ENCODE measurements at places on chromosomes 5 and 9. TPM values are rescaled to one million over a fixed set of nuclear protein-coding genes. Genes with fewer than 3 reads are reported as not detected.
A peak's percentile ranks its signal among the peaks of the same experiment; 100 is the strongest.

DNA sequence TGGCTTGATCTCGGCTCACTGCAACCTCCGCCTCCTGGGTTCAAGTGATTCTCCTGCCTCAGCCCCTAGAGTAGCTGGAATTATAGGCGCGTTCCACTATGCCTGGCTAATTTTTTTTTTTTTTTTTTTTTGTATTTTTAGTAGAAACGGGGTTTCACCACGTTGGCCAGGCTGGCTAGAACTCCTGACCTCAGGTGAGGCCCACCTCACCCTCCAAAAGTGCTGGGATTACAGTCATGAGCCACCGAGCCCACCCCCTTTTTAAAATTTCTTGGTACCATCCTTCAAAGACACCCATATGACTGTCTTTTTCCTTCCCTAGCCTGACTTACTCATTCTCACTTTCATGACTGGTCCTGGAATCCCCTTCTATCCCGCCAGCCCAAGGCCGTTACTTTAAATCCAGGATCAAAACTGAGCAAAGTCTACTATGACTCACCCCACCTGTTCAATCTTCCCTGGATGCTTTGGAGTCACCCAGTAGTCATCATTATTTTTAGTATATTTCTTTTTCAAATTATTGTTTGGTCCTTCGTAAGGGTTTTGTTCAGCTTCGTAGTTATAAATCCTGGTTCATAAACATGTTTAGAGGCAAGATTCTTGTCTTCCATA lies 1.2 kb upstream of the TBCA start:
- peak; percentile 35 for DNase-seq

DNA sequence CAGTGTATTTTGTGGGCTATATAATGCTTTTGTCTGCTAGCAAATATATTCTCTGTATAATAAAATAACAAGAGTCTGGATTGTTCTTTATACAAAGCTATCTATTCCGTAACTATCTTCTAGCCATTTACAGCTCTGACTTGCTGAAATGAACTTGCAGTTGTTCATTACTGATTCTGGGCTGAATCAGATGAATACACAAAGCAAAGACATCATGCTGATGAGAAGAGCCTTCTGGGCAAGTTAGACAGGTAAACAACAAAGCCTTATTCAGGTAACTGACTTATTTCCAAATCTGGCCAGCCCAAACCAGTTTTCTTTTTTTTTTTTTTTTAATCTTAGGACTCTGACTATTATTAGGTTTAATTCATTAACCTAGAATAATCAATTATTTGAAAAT lies 255.5 kb downstream of the KIAA0825 start:
- DNase-seq: no peak

DNA sequence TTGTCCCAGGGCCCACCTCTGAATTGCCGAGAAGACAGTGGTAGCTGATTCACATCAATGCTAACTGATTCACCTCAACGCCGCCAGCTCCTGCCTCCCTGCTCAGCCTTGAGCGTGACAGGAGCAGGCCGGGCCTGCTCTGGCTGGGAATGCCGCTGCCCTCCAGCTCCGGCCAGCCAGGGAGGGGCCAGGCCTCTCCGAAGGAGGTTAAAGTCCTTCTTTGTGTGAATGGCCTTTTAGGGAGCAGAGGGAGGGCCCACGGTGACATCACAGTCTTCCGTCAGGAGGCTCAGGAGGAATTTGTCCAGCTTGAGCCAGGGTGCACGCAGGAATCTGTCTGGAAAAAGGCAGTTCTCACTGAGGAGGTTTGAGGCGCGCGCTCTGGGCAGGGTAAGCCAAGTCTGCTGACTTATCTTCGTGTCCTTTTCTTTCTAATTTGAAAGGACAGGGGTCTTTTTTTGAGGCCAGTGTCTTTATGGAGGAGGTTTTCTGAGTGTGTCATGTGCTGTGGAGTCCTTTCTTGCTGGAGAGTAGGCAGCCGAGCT lies 82.7 kb downstream of the C9orf152 start:
- DNase-seq: no peak

GRCh38 chr5:162529886-162530285 lies 462.3 kb downstream of the GABRG2 start:
- DNase-seq: no peak

DNA sequence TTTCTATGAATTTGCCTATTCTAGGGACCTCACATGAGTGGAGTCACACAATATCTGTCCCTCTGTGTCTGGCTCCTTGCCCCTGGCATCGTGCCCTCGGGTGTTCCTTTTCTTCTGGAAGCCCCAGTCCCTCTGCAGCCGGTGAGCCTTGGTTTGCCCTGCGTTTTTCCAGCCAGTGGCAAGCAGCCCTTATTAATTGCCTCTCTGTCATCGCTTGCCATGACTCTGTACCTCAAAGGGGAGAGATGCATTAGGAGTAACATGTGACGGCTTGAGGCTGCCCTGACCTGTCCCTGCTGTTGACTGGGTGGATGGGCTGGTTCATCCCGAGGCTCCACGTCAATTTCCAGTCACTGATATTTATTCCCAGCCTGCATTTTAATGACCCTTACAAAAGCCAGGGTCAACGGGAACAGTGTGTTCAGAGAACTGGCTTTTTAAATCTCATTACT lies 87.3 kb downstream of the CFAP90 start:
- no peak for DNase-seq

DNA sequence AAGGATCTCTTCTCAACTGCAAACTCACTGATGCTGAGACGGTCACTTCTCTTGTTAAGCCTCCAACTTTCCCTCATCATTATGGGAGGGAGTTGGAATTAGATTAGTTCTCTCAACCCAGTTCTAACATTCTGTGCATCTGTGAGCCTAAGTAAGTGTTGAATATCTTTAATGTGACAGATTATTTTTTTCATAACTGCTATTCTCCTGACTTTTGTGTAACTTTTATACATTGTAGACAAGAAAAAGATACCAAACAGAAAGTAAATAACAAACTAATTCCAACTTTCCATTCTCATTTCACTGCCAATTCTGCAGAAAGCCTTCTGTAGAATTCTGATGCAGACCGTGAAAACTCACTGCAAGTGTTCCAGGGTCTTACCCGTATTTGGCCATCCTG lies 813.5 kb downstream of the TLE4 start:
- no peak for DNase-seq

GRCh38 chr9:34524349-34524748 lies 1.6 kb upstream of the ENHO start:
- no peak for DNase-seq

- DNase-seq: no peak
Measured at GRCh38 chr9:134500931-134501760, 140.5 kb upstream of the COL5A1 start.

AK1 gene
- 62.1 TPM for total RNA-seq

Data from Panc1 (cell line).